ENCODE measurements at places on chromosomes 13 and 19.
A peak's percentile ranks its signal among the peaks of the same experiment; 100 is the strongest.

DNA sequence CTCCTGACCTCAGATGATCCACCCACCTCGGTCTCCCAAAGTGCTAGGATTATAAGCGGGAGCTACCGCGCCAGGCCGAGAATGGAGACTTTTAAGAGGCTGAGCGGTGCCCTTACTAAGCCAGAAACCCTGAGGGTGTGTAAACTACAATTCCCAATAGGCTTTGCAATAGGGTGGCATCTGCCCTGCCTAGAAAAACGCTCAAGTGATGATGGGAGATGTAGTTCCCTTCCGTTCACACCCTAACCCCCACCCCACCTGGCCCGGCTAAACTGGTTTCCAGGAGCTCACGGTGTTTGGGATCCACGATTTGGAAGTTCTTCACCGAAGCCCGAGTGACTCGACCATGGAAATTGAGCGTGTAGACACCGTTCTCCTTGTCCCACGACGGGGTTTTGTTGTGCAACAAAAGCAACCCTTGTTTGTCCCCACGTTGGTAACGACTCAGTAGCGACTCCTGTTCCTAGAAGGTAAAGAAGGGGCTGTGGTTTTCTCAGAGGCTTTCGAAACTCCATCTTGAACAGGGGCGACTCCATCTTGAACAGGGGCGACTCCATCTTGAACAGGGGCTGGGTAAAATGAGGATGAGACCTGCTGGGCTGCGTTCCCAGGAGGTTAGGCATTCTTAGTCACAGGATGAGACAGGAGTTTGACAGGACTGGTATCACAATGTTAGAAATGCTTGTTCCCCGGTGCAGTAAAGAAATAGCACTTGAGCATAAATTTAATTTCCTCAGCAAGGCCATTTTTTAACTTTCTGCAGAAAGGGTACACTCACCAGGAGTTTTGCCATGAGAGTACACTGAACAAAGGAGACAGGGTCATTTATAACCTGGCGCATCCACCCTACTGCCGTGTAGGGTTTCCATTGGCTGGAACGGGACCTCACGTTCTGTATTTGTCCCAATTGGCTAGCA lies 9.8 kb downstream of the PPP1R15A start:
- DNase-seq = no peak

DNA sequence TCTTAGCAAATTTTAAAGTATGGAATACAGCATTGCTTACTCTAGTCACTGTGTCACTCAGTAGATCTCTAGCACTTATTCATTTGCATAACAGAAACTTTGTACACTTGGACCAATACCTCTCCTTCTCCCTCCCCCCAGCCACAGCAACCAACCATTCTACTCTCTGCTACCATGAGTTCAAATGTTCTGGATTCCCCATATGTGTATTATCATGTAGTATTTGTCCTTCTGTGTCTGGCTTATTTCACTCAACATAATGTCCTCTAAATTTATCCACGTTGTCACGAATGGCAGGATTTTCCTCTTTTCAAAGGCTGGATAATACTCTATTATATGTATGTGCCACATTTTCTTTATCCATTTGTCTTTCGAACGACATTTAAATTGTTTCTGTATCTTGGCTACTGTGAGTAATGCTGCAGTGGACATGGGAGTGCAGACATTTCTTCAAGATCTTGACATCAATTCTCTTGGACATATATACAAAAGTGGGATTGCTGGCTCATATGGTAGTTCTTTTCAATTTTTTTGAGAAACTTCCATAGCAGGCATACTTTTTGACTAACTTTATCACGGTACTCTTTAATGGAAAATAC lies 184.5 kb upstream of the SOX21 start:
- no peak for DNase-seq

GRCh38 chr19:45123440-45123850 lies 30.5 kb downstream of the PPP1R37 start:
- no peak for DNase-seq

DNA sequence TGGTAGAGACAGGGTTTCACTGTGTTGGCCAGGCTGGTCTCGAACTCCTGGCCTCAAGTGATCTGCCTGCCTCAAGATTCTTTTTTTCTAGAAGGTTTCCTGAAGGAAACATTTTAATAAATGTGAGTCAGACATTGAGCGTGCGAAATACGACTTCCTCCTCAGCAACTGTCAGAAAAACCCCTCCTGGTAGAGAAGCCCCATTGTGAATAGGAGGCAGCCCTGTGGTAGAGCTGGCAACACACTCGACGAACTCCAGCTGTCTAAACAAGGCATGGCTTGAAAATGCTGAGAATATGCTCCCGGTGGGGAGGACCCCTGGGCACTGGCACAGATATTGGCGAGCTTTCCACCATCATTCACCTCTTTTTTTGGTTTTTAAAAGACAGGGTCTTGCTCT lies 9.8 kb downstream of the ZNF333 start:
- DNase-seq = no peak

GRCh38 chr19:33740811-33741396 lies 55.8 kb upstream of the KCTD15 start:
- DNase-seq = no peak

DNA sequence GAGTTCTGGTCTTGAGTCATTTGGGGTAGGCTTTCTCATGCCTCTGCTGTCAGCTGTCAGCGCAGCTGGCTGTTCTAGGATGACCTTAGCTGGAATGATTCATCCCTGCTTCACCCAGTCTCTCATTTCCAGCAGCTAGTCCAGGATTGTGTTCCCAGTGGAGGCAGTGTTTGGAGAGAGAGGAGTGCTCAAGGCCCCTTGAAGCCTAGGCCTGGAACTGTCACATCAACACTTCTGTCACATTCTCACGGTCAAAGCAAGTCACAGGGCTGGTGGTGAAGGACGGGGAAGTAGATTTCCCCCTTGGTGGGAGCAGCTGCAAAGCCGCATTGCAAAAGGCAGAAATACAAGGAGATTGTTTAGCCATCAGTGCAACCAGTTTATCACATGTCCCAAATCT lies 15.2 kb downstream of the TPT1 start:
- no peak for DNase-seq

GRCh38 chr13:33855371-33855895 lies 37.5 kb downstream of the RFC3 start:
- no peak for DNase-seq

DNA sequence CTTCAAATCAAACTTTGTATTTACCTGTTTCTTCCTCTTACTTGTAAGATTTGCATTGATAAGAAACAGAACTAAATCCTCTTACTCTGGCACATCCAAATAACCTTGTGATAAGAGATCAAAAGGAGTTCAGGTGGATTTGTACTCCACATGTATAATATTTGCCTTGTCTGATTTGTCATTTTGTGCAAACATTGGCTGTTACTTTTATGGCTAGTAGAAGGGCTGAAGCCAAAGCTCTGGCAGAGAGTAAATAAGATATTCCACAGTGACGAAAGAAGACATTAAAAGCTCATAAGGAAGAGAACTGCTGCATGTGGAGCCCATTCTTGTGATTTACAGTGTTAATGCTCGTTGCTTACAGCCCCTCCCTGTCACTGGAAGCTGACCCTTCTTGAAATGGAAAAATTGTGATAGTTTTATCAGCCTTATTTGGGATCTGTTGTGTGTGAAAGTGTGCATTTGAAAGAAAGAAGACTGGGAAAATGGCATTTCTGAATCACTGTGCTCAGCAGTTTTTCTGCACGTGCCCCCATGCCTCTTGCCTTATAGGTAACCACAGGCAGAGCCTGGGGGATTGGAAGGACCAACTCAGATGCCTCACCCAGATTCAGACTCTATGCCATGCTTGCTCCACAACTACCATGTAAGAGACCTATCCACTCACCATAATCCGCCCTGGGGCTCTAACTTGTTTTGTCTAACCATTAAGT lies 68.2 kb downstream of the OXGR1 start:
- no peak for DNase-seq

GRCh38 chr13:72774019-72774418 lies 7.7 kb downstream of the DIS3 start:
- DNase-seq = no peak

DNA sequence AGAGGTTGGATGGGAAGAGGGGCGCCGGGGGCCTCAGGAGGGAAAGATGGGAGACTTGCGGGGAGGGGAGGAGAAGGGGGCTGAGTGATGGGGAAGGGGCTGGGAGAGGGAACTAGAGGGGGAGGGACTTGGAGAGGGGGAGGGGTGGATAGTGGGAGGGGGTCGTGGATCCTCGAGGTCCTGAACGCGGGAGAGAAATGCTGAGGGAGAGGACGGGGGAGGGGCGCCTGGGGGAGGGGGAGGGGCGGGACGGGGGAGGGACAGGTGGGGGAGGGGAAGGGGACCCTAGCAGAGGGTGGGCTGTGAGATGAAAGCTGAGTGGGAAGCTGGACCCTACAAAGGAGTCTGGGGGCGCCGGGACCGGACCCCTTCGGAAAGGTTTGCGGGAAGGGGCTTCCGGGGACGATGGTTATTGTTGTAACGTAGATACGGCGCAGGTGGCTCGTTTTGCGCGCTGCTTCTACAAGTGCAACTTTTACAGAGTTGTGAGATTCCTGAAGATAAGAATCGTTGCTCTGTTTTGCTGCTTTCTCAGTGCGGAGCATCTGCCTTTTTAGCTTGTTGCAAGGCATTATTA lies 418 bp downstream of the ZNF444 start:
- no peak for DNase-seq

DNA sequence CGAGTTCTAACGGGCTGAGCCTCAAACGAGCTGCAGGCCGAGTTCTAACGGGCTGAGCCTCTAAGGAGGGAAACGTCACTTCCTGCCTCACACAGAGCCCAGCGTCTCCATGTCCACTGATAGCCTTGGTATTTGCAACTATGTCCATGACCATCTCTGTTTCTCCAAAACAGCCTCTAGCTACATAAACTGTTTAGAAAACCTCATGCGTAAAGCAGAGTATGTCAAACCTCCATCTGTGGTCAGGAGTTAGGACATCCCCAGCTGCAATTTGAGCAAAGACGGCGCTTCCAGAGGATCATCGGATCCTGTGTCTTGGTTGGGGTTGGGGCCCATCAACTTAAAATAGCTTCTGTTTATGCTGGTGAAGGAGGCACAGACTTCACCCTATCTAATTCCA lies 20.8 kb downstream of the RASA3 start:
- no peak for DNase-seq

- peak; percentile 34 for DNase-seq
These were observed 35.1 kb downstream of the RASA3 start for GRCh38 chr13:114097212-114097892.

GRCh38 chr13:93338030-93338429 lies 111.4 kb downstream of the GPC6 start:
- DNase-seq = no peak

DNA sequence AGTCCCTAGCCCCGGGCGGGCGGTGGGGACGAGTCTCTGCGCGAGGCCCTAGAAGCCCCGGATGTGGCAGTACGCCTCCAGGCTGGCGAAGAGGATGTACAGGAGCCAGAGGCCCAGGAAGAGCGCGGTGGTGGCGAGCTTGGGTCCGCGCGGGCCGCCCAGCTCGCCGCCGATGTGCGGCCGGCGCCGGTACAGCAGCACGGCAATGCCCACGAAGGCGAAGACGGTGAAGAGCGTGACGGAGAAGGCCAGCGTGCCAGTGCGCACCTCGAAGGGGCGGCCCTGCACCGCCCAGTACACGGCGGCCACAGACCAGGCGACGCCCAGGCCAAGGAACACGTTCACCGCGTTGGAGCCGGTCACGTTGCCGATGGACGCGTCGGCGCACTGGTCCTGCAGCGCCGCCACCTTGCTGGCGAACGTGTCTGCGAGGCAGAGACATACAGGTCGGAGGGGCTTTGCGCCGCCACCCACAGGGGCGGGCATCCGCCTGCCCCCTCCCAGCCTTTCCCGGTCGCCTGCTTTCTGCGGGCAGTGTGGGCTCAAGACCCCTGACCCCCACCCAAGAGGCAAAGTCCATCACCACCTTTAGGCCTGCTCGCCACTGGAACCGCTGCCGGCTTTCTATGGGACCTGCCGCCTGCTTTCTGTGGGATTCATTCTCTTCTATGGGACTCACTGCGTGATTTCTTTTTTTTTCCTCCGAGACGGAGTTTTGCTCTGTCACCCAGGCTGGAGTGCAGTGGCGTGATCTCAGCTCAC lies 10.9 kb upstream of the MEIS3 start:
- DNase-seq = no peak

DNA sequence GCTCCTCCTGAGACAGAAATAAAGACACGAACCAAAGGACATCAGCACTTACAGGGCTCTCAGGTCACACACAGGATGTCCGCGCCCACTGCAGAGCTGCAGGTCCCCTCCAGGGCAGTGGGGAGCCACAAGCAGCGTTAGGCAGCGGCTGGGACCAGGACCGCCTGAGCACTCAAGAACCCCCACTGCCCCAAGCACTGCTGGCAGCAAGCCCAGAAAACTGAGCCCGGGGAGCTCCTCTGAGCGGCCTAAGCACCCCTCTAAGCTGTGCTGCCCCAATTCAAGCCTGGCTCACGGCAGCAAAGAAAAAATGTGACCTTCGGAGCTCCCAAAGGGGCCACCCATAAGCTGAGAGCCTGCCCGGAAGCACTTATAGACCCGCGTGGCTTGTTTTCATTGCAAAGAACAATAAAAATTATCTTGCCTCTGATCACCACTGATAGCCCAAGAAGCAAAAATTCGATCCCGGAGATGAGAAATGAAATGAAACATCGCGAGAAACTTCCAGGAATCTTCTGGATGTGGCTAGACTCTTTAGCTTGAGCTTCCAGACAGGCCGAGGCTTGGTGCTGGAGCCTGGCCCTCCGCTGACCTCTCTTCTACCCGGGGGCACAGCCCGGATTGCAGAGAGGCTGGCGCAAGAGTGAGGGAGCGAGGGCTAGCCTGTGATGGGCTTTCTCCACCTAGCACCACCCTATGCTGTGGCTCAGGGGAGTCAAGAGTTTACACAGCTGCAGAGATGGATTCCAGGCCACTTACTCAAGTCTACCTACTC lies 6.3 kb downstream of the DPP9 start:
- peak; percentile 5 for DNase-seq

DNA sequence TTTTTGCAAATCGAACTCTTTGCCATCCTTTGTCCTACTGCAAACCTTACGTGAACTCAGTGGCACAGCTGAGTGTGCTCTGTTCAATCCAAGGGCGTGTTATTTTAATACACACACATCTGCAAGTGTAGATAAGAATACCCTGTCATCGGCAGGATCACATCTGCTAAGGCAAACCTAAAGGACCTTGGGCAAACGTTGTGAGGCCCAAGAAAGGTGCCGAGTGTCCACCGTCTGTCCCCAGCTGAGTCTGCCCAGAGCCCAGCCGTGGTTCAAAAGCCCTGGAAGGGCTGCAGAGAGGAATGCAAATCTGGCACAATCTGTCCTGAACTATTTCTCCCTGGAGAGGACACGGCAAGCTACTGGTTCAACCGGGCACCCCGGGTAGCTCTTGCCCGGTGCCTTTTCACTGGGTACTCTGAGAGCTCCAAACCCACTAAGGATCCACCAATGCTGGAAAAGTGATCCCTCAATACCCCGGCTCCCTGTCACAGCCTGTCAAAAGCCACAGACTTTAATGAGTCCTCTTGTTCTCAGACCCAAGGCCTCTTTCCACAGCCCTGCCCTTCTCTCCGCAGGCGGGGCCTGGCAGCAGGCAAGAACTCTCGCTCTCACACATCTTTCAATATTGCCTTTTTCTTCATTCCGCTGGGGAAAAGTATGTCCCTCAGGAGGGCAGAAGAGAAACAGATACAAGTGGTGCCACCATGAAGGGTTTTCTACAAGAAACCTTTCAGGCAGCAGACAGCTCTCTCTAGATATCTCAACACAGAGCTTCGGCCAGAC lies 17.0 kb downstream of the SLC7A1 start:
- DNase-seq = no peak

Data from NCI-H2107 (cell line).